Stimulated activated CD8-positive, alpha-beta memory T cell treated with anti-CD3 and anti-CD28 coated beads, Interleukin-4, amount 100 ng/mL, for 1 hour (primary cell): ENCODE measurements at places on chromosomes 7 and 10.

DNA sequence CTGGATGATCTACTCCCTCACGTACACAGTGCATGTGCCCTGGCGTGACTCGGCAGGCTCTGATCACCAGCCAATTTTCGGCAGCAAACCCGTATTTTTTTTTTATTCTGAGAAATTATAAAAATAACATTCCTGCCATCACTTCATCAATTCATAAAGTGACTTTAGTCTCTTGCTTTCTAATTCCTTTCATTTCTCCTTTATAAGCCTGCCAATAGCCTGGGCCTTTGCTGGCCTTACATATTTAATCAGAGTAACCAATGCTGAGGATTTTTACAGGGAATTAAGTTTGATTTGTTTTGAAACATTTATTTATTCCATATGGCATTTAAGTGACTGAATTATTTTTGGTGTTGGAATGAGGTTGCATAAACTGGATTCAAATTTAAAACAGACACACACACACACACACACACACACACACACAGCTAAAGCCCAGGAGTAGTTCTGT lies 140.8 kb downstream of the ETV1 start:
- DNase-seq: no peak

DNA sequence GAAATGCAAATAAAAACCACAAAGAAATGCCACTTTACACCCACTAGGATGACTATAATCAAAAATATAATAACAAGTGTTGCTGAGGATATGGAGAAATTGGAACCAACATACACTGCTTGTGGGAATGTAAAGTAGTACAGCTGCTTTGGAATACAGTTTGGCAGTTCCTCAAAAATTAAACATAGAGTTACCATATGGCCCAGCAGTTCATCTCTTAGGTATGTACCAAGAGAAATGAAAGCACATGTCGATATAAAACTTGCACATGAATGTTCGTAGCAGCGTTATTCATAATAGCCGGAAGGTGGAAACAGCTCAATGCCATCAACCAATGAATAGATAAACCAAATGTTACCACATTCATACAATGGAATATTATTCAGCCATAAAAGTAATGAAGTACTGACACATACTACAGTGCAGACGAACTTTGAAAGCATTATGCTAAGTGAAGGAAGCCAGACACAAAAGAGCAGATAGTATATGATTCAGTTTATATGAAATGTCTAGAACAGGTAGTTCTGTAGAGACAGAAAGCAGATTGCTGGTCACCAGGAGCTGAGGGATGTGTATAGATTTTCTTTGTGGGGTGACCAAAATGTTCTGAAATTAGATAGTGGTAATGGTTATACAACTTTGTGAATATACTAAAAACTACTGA lies 12.4 kb downstream of the BCAP29 start:
- DNase-seq: no peak

DNA sequence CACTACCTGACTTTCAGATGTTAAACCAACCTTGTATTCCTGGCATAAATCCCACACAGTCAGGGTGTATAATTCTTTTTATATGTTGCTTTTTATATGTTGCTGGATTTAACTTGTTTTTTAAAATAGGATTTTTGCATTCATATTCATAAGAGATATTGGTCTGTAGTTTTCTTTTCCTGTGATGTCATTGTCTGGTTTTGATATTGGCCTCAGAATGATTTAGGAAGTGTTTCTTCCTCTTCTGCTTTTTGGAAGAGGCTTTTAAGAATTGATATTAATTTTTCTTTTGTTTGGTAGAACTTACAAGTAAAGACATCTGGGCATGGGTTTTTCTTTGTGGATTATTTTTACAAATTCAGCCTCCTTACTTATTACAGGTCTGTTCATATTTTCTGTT lies 93.1 kb downstream of the CARD11 start:
- no peak for DNase-seq

GRCh38 chr10:102115775-102116174 lies 4.4 kb downstream of the LDB1 start:
- no peak for DNase-seq

DNA sequence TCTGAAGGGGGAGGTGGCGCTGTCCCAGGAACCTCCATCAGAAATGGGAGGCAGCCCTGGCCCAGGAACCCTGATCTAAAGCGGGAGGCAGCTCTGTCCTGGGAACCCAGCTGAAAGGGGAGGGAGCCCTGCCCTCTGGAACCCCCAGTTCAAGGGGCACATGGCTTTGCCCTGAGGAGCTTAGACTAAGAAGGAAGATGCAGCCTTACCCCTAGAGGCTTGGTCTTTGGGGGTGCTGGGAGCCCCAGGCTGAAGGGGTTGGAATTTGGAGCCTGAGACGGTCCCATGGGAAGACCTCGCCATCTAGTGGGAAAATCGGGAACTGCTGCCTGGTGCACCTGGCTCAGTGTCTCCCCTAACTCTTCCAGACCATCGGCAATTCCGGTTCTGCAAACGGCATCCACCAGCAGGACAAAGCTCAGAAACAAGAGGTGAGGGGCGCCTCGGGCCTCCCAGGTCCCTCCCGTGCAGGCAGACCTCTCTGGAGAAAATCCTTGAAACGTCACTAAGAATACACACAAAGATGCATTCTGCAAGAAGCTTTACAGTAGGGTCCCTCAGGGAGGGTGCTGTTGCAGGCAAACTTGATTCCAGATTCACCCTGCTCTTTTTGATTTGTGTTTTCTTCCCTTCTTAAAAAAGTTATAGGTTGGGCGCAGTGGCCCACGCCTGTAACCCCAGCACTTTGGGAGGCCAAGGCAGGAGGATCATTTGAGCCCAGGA lies 52.4 kb upstream of the GTF2IRD1 start:
- peak; percentile 50 for DNase-seq

DNA sequence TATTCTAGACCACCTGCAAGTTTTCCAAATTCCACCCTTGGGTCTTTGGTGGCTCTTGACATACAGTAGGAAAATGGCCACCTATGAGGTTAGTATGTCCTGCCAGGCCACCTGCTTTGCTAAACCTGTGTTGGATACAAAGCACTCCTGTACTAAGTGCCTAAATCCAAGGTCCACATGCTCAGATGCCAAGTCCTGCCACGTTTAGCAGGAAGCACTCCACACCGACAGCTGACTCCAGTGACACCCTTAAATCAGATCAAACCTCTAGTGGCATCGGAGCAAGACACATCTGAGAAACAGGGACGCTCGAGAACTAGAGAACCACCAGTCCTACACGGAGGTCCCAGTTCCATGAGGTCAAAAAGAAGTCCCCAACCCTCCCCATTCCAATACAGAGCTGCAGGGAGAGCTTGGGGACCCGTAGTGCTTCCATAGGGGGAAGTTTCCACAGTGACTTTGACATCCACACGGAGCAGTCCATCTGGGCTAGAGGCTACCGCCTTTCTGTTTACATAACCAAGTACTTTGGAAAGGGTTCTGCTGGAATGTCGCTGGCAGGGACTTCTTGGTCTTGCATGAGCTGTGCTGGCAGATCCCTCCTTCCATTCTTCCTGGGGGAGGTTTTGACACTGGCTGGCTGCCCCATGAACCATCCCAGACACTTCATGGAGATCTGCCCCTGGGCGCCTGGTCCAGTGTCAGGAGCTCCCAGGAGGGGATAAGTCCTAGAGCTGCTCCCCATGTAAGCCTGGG lies 290.6 kb downstream of the PRPF18 start:
- no peak for DNase-seq

- DNase-seq: no peak
Measured at GRCh38 chr7:130486114-130486953, 5.6 kb upstream of the MEST start.

- DNase-seq: no peak
Measured at GRCh38 chr7:138417078-138417700, 42.9 kb upstream of the TRIM24 start.

DNA sequence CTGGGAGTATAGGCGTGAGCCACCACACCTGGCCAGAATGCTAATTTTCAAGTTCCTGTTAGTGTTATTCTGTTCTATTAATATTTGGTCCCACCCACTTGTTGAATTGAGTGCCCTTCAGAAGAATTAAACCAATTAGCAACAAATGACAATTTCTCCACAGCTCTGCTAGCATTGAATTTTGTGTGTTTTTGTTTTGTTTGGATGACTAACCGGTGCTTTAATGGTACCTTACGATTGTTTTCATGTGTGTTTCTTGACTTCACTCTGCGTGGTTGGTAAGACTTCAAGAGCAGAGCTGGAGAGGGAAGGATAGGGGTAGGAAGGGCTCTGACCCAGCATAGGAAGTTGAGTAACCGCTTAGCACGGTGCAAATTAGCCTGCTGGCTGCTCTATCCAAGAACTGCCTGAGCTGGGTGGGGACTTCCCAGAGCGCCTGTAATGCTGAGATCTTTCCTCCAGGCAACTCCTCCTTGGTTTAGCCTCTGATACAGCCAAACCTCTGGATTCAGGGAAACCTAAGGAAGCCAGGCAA lies 4.6 kb downstream of the ARPC1B start:
- no peak for DNase-seq

- no peak for DNase-seq
Measured at GRCh38 chr10:91164520-91165065, 55.9 kb upstream of the PCGF5 start.

GRCh38 chr10:48324580-48324979 lies 18.1 kb downstream of the MAPK8 start:
- no peak for DNase-seq

DNA sequence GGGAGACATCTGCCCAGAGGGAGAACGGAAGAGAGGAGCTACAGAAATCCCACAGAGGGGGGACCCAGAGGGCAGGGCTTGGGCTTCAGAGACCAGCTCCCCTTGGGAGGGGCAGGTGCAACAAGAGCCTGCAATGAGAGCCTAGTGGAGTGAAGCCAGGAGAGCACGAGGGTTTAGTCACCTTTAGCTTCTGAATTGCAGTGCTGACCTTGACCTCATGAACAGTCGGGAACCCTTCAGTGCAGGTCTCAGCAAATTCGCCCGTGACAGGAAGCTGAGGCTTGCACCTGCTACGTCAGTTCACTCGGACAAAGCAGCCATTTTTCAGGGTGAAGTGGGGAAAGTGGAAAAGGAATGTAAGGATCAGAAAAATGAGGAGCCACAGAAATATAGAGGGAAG lies 306.8 kb upstream of the CDC14C start:
- DNase-seq: no peak

DNA sequence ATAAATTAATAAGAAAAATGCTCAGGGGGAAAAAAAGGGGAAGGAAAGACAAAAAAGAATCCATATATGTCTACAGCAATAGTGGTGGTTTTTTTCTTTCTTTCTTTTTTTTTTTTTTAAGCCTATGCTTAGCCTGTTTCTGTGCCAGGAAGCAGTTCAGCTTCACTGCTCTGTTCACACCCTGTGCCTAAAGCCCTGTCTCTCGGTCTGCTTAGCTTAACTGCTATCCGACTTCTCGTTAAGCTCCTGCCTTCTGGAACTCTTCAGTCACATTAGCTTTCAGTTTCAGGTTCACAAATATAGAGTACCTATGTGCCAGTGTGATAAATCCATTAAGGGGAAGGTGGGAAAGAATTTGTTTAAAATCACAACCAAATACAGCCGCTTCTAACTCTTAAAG lies 26.5 kb upstream of the NRG3 start:
- DNase-seq: no peak

- no peak for DNase-seq
Measured at GRCh38 chr7:143975617-143976016, 21.0 kb downstream of the OR2F1 start.

DNA sequence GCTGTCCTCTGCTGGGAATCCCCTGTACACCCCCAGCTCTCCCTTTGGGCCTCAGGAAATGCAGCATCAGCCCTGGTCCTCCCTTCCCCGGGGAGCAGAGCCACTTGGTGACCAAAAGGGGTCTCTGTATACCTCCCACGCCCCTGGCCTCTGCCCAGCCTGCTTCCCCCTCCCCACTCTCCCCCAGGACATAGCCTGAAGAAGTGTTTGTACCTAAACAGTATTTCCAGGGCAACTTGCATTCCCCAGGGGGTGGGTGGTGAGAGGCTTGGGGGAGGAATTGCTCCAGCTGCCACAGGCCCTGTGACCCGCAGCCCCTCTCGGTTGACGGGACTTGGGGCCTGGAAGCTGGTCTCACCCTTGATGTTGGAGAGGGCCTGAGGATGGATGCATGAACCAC lies 39.3 kb downstream of the TMEM270 start:
- DNase-seq: no peak

- DNase-seq: no peak
Measured at GRCh38 chr10:130956251-130956650, 355.3 kb downstream of the TCERG1L start.

DNA sequence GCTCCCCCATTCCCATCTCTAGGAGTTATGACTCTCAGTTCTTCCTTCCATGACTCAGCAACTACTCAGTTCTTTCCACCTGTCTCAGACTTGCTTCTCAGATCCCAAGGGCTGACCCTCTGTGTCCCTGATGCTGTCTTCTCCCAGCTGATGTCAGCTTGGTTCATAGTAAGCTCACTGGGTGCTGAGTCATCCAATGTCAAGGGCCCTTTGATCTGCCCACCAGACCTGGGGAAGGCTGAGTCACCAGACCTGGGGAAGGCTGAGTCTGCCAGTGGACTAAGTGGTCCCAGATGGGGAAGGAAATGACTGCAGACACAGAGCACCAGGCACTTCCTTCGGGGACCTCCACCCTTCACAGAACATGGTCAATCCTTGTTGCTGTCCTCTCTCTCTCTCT lies 76.1 kb upstream of the ZEB1 start:
- peak; percentile 2 for DNase-seq

GRCh38 chr7:135771961-135772638 lies 23.5 kb upstream of the FAM180A start:
- DNase-seq: no peak

DNA sequence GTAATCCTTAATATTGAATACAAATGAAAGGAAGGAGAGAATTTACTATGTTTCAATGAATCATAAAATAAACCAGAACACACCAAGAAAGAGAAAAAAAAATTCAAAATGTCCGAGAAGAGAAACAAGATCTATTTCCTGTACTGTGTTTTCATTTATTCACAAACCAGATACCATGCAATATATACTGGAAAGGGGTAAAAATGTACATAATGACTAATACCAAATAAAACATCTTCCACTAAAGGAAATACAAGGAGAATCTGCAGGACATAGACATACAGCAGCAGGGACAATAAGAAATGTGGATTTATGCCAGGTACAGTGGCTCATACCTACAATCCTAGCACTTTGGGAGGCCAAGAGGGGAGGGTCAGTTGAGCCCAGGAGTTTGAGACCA lies 24.3 kb upstream of the TMEM26 start:
- DNase-seq: no peak

- no peak for DNase-seq
Measured at GRCh38 chr7:28862595-28863272, 95.4 kb downstream of the TRIL start.

- no peak for DNase-seq
Measured at GRCh38 chr7:75534727-75535307, 42.7 kb downstream of the SPDYE5 start.

- DNase-seq: no peak
Measured at GRCh38 chr7:29398011-29398410, 165.6 kb upstream of the PRR15 start.
